ENCODE measurements at places on chromosomes 13 and 19.

DNA sequence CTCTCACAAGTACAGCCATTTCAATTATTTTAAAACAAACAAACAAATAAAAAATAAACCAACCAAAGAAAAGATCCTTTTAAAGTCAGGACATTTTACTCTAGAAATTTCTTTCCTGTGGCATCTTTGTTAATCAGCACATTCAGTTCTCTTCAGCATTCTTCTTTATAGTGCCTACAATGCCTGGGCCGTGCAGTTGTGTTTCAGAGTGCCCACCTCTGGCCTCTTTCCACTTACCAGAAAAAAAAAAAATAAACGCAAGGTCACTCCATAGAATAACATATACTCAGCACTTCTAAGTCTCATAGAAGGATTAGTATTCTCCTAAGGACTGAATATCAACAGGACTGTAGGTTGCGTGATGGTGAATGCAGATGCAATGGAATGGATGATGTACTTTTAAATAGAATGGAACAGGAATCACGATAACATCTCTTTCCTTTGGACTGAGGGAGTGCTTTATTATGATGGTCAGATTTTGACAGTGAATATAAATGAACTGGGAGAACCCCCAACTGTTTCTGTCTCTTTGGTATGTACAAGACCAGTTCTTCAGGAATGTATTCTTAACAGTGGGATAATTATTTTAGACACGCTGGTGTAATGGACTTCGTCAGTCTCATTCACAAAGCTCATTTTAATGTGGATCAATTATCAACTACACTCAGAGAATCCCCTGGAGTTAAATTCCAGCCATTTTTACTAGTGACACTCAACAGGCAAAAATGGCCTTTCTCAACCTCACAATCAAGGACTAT is 125.0 kb upstream of the NBEA start:
- DNase-seq: no peak

GRCh38 chr13:98232456-98232855 is 55.4 kb upstream of the RNF113B start:
- no peak for DNase-seq

- DNase-seq: no peak
These were observed 1.2 kb upstream of the ACP7 start for GRCh38 chr19:39082745-39083598.

DNA sequence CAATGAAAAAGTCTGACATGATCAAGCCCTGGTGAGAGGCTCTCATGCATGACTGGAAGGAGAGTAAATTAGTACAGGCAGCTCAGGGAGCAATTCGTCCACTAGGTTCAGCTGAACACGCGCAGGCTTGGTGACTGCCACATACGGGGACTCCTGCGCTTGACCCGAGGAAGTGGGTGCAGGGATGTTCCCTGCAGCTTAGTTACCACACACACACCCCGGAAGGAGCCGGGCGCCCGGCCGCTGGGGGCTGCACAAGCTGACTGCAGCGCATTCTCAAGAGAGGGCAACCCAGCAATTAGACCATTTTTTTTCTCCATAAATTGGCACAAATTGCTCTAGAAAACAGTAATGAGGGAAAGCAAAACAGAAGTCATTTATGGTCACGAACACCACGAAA is 23.0 kb upstream of the MIER2 start:
- no peak for DNase-seq

DNA sequence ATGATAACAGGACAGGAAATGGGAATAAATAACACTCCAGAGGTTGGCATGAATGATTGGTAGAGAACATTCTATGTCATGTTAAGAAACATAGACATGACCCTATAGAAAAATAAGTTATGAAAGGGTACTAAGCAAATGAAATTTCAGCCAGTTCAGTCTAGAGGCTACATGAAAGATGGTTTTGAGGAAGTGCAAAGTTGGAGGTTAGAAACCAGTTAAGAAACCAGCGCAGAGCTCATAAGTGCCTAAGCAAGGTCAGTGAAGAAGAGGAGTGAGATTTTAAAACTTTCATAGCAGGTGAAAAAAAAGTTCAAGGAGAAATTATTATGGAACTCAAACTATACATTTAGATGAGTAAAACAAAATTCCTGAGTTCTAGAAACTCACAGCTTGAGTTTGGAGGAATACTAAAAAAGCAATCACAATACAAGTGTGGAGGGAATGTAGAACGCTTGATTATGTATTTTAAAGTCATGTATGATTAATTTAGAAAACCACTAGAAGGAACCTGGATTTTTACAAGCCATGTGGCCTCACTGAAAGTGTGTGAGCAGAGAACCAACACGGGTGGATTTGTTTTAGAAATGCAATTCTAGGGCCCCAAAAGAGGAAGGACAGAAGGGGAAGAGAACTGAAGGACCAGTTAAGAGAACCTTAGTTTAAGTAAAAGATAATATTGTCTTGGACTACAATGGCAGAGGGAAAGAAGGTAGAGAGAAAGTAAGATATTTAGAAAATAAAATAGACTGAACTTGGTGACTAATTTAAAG is 162.4 kb downstream of the PCDH20 start:
- no peak for DNase-seq

DNA sequence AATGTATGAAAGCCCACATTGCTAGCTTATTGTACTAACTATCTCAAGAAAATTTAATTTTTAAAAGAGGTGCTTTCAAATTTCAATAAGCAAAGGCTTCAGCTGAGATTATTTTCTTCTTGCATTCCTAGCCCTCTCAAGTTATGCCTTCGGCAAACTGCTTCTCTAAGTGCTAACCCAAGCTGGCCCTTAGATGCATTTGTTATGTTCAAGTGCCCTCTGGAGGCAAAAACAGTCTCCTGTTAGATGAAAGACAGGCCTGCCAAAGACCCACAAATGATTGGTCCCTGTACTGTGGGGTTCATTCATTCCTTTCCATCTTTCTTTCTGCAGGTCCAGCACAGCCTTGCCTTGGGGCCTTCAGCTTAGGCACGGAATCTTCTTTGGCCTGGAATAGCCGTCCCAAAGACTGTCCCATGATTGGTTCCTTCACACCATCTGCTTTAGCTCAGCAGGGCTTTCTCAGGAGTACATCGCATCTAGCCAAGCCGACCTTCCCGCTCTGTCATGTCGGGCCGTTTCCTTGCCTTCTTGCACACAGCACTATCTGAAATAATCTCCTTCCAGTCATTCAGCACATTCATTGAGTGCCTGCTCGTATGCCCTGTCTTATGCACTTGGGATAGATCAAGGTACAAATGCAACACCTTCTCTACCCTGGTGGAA is 26.4 kb upstream of the TPTE2 start:
- no peak for DNase-seq

DNA sequence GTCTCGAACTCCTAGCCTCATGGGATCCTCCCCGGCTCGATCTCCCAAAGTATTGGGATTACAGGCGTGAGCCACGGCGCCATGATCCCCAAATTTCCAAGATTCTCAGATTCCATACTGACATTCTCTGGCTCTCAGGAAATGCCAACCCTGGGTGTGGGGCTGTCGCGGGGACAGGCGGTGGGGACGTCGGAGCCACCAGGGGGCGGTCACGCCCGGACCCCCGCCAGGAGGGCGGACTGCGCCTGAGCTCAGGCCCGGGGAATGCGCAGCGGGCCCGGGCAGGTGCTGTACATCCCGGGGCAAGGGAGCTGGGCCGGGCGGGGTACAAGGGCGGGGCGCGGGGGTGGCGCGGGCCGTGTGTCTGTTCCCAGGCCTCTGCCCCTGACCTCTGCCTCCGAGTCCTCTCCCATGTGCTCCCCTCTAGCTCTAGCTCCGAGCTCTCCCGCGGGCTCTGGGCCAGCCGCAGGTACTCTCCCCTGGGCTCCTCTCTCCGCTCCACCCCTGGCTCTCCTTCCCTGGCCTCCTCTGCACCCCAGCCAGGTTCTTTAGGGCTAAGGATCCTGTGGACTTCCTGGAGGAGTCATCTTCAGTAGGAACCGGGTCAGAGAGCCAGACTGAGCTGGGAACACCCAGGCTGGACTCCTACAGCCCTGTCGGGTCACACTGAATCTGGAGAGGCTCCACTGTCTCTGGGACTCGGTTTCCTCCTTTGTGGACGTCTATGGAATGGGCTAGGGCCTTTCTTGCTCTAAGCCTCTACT is 2.4 kb downstream of the PPP1R13L start:
- DNase-seq: no peak

- no peak for DNase-seq
These were observed 29.6 kb upstream of the CACTIN start for GRCh38 chr19:3656073-3656746.

- no peak for DNase-seq
These were observed 19.1 kb downstream of the PSPC1 start for GRCh38 chr13:19763618-19764017.

DNA sequence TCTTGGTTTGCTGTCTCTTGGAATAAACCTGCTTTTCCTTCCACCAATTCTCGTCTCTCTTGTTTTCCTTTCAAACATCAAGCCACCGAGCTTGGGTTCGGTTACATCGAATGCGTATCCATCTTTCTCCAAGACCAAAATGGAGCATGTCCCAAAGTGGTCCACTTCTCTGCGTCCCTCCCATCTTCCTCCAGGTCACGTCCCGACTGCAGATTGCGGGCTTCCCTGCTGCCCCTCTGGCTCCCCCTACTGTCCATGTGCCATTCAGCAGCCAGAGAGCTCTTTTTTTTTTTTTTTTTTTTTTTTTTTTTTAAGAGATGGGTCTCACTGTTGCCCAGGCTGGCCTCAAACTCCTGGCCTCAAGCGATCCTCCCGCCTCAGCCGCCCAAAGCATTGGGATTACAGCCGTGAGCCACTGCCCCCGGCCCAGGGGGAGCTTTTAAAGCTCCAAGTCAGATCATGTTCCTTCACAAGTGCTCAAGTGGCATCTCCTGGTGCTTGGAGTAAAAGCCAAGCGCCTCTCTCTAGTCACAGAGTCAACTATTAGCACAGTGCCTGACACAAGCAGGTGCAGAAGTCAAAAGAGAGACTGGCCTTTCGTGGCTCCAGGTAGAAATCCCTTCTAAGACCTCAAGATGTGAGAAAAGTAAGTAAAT is 10.0 kb downstream of the COL5A3 start:
- DNase-seq: peak; percentile 33

Measured in stimulated activated CD8-positive, alpha-beta memory T cell treated with anti-CD3 and anti-CD28 coated beads, Interleukin-4, amount 100 ng/mL, for 1 hour (primary cell).